ENCODE measurements at places on chromosomes 7 and 10.

DNA sequence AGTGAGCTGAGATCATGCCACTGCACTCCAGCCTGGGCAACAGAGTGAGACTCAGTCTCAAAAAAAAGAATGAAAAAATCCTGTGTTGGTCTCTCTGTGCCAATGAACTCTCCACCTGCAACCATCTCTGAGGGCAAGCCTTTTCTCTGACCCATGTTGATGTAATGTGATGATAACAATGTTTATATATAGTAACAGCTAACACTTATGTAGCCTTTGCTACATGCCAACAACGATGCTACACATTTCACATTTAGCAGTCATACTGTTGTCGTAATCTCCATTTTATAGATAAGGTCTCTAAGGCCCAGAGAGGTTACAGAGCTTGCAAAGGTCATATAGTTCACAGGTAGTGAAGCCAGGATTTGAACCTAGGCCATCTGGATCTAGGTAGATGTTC is 11.5 kb downstream of the COX15 start:
- DNase-seq = no peak

- DNase-seq = no peak
Observed at GRCh38 chr7:134510646-134511045, 16.7 kb upstream of the AKR1B10 start.

DNA sequence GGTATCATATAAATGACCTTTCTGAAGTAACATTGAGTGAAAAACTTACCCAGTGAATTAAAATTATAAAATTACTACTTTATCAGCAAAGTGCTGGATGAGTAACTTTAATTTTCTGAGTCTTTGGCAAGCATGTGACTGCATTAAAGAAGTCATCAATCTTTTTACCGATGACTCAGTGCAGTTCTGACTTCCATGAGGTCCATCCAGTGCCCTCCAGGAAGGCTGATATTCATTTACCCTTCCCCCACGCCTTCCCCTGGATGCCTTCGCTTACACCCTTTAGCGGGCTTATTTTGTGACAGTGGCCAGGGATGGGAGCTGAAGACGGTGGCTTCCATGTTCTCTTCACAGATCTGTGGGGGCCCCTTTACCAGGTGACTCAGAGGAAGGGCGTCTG is 572.9 kb upstream of the PFKP start:
- DNase-seq = no peak

GRCh38 chr10:110792476-110793125 is 79.1 kb upstream of the PDCD4 start:
- DNase-seq = no peak

- no peak for DNase-seq
Observed at GRCh38 chr7:135537453-135537852, 20.3 kb upstream of the NUP205 start.

GRCh38 chr10:62377026-62377415 is 2.9 kb downstream of the ZNF365 start:
- no peak for DNase-seq

GRCh38 chr10:125262920-125263319 is 102.6 kb upstream of the CTBP2 start:
- no peak for DNase-seq

- peak; percentile 64 for DNase-seq
Observed at GRCh38 chr7:29095631-29096445, 50.5 kb downstream of the CPVL start.

DNA sequence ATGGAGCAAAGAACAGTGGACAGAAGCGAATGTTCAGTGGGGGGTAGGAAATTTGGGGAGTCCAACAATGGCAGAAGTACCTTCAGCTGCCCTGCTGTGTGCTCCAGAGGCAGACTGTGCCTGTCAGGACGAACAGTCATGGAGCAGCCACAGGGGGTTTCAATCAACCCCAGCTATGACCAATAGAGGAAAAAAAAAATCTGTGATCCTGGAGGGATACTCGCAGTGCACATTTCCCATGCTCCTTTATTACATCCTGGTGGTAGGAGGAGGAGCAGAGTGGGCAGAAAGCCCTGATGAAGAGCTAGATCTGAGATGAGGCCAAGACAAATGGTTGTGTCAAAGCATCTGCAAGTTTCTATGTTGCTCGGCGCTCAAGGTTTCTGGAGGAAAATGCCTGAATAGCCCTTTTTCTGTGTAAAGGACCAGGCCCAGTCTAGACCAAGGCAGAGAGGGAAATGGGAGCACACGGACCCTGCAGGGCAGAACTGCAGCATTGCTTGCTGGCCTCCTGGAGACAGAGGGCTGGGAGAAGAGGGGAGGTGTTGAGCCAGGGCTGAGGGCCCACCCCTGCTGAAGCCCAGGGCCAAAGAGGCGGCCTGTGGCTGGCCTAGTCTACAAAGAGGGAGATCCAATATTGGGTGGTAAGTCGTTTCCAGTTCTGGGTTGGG is 201.5 kb downstream of the GRID1 start:
- DNase-seq = no peak

DNA sequence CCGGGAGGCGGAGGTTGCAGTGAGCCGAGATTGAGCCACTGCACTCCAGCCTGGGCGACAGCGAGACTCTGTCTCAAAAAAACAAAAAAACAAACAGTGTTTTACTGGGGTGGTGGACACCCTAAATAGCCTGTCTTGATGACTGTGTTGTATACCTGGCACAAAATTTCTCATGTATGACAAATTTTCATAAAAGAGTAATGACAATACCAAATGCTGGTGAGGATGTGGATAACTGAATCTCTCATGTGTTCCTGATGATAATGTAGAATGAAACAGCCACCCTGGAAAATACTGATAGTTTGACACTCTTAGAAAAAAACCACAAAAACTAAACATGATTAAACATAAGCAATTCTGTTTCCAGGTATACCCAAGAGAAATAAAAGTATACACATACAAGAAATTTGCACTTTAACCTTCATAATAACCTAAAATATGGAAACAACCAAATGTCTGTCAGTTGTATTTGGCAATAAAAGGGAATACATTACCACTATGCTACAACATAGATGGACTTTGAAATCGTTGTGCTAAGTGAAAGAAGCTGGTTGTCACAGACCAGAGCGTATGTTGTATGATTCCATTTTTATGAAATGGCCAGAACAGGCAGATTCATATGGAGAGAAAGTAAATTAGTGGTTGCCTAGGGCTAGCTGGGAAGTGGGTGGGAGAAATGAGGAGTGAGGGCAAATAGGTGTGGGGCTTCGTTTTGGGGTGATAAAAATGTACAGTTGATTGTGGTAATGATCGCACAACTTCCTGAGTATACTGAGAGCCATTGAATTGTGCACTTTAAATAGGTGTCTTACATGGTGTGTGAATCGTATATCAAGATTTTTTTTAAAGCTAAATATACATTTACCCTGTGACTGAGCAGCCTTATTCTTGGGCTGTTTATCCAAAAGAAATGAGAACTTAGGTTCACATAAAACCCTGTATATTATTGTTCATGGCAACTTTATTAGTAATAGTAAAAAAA is 12.5 kb downstream of the WDR37 start:
- DNase-seq = no peak

DNA sequence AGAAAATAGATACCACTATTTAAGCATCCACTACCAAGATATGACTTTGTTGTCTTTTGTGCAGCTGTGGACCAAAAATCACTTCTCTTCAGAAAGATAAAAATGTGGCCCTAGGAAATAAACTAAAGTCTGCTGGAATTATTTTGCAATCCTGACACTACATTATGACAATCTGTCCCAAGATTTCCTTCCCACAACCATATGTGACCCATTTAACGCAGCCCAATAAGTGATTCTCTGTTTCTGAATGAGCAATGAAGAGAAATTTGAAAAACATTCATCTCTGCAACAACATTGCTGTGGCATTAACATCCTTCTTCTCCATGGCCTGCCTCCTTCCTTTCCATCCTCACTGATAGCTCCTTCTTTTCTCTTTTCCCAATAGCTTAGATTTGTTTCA is 212.0 kb downstream of the TSPAN12 start:
- DNase-seq = no peak

GRCh38 chr7:71521506-71521905 is 389.6 kb downstream of the GALNT17 start:
- peak; percentile 89 for DNase-seq

GRCh38 chr7:42138691-42139090 is 98.3 kb downstream of the GLI3 start:
- DNase-seq = no peak

DNA sequence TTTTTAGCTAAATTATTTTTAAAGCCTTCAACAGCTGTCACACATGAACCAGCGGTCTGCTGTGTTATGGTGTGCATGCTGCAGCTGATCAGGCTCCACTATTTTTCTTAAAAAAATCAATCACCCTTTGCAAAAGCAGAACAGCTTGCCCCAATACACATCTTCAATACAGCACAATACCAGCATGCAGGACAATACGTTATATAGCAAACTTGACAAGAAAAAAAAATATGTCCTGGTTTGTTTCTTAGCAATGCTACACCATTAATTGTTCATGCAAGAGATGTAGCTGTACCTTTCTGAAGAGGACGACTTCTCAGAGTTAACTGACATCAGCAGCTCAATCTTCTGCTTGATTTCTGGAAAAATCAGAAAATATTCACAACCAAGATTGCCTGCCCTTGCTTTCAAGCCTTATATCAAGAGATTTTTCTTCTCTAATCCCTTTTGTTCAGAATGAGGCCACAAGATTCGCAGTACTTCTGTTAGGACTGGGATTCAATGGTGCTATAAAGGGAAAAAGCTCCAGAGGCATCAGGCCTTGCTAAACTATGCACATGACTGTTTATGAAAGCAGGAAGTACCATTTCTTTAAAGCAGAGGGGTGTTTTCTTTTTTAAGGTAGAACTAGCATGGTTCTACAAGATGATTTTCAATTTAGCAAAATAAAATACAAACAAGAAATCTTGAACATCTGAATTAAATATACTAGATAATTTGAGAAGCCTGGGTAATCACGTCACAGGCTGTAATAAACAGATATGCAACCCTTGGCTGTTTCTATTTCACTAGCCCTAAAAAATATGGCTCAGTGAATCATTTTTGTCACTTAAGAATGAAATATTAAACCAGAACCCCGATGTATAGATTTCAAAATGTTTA is 120.0 kb downstream of the SRPK2 start:
- DNase-seq = peak; percentile 72

DNA sequence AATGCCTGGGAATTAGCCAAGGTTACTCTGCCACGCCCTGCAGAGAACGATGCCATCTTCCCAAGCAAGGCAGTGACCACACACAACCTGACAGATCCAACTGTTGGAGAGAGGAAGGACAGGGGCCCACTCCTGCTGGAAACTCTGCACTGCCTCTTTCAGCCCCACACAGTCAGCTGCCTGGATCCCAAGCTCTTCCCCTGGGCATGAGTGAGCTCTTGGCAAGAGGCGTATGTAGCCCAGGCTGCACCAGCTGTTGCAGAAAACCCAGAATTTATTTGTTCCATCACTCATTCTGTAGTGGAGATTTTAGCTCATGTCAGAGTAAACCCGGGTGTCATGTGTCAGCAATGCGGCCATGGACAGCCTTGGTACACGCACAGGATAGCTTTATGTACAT is 135.1 kb upstream of the TRIM24 start:
- no peak for DNase-seq

- DNase-seq = peak; percentile 8
Observed at GRCh38 chr7:12570168-12570533, 369 bp upstream of the SCIN start.

DNA sequence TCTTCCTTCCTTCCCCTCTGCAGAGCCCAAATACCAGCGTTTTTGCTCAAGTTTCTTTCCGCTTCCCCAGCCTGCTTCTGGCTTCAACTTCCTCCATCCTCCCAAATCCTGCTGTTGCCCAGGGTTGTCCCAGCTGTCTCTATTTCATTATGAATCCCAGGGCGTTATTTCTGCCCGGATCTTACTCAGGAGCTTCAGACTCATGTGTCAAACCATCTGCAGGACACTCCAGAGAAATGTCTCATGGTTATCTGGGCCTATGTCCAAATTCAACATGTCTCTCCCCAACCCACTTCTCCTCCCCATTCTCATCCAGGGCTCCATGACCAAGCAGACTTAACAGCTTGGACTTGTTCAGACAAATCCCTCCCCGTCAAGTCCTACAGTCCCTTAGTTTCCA is 15.6 kb downstream of the ARHGAP22 start:
- peak; percentile 98 for DNase-seq

DNA sequence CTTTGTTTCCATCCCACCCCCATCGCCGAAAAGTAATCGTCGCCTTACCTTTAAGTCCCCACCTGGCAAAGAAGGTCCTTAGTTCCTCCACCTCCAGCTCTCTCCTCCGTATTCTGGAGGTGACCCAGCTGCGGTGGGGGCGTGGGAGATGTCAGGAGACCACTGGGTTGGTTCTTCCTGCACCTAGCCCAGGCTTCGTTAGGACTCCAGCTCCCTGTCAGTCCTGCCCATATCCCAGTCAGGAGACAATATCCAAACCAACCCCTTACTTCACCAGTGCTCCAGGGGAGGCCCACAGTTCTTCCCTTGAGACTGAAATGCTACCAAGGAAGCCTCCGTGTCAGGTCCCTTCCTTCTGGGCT is 693 bp downstream of the ADIRF start:
- no peak for DNase-seq

GRCh38 chr7:2256306-2257045 is 14.4 kb downstream of the NUDT1 start:
- DNase-seq = no peak

- no peak for DNase-seq
Observed at GRCh38 chr10:70441161-70441894, at the start of gene NODAL. Gene NODAL (minus strand): TSS chr10:70441681. CDS start chr10:70441667, 14 bp downstream.

DNA sequence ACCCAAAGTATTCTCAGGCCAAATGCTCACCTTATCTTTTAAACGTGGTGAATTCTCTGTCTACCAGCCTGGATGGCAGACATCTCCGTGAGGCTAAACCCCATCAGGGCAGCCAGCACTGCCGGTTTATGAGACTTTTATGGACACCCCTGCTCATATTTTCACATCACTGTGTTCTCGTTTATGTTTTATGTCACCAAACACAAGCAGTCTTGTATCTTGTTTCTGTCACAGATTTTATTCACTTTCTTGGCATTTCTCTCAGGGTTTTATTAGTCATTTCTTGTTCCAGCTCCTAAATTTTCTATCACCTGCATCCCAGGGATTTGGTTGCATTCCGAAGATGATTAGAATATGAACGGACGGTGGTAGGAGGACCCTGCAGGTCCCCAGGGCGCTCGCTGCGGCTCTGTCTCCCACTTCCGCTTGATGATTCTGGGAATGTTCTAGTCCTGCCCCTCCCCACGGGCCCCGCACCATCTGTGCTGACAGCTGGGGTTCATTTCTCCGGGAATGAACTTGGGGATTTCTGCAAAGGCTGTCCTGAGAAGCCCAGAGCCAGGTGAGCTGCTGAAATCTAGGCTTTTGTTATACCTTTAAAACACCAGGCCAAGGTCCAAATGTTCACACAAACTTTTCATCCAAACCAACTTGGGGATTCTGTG is 217.6 kb downstream of the GFRA1 start:
- DNase-seq = no peak

DNA sequence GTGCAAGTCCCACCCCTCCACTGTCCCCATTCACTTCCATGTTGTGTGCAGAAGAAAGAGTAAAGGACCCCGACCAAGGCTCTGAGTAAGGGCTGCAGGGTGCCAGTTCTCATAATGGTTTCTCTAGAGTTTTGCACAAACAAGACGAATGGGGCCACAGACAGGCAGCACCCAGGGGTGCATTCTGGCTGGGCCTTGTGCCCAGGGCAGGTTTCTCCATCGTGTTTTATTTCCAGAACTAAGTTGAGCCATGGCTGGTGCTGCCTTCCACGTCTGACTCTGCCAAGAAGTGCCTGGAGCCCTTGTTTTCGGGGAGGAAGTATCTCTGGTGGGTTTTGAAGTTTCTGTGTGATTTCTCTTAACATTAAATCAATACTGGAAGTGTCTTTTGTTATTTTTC is 95.0 kb upstream of the SDK1 start:
- DNase-seq = no peak
